Mesothelial cell of epicardium (in vitro differentiated cells): ENCODE measurements at places on chromosomes 4 and X.

GRCh38 chr4:6271701-6272465 lies 2.2 kb downstream of the WFS1 start:
- no peak for DNase-seq

DNA sequence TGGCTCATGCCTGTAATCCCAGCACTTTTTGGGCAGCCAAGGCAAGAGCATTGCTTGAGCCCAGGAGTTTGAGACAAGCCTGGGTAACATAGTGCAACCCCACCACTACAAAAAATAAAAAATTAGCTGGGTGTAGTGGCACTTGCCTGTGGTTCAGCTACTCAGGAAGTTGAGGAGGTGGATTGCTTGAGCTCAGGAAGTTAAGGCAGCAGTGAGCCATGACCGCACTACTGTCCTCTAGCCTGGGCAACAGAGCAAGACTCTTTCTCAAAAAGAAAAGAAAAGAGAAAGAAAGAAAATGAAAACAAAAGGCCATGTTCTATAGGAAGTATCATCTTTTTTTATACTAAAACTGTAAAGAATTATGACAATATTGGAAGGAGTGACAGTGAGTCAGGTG lies 38.5 kb downstream of the NEK1 start:
- no peak for DNase-seq

DNA sequence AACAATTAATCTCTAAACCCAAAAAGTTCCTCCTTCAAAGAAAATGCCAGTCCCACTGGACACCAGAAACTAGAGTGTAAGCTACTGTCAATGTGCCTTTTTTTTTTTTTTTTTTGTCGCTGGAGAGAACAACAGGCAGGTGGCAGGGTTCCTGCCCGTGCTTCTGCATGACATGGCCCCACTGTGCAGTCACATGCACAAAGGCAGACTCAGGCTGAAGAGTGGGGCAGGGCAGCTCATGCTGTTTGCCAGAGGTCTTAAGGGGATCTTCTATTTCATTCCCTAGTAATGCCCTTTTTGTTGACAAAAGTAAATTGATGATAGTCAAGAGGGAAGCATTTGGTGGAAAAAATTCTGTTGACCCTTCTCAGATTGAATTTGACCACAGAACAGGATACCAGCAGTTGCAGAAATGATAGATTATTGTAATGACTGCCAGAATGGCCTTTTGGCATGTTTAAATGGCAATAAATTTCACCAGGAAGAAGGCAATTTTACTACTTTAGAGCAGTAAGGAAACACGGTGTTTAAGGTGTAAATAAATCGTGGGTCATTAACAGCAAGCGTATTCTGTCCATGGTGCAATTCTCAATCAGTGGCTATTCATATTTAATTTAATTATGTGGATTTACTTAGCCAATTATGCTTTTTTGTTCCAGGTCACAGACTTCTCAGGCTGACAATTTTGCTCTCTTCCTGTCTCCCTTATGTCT lies 80.9 kb downstream of the NKX6-1 start:
- no peak for DNase-seq

DNA sequence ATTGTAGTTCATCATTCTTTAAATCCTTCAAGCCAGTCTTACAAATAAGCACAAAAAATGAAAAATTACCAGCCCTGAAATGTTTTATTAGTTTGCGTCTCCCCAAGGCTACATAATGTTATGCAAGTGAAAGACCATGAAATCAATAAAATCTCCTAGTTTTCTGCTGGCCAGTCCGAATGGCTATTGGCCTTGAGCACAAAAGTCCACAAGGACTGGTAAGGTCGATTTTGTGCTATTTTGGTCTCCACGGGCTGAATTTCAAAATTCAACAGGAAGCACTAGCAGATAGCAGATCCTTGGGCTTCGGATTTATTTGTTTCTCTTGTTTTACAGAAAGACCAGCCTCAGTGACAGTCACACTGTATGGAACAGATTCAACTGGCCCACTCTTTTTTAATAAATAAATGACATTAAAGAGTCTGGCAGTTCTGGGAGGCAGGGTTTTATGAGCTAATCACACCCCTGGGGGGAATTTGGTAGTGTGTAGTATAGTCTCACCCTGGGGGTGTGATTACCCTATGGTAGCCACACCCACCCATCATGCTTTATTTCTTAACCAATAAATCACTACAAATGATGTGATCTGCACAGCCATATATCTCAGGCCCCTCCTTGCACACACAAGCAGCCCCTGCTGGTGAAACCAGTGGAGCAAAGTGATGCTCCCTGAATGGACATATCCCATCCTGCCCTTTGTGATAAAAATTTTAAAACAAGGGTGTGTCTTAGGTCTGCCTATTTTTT lies 51.1 kb upstream of the TMEM33 start:
- DNase-seq, result no peak

DNA sequence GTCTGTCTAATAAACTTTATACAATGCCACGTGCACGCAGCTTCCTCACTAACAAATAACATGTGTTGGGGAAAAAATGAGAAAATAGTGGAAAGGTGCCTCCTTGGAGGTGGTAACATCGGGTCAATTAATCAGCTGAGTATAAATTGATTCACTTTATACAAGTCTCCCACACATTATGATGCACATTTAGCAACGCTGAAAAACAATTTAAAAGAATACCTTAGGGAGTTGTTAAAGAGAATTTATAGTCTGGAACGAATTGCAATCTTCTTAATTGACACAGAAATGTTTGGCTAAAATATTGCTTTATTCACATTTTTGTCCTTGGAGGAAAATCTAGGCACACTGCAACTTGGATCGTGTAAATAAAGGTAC lies 84.2 kb downstream of the HPRT1 start:
- no peak for DNase-seq

DNA sequence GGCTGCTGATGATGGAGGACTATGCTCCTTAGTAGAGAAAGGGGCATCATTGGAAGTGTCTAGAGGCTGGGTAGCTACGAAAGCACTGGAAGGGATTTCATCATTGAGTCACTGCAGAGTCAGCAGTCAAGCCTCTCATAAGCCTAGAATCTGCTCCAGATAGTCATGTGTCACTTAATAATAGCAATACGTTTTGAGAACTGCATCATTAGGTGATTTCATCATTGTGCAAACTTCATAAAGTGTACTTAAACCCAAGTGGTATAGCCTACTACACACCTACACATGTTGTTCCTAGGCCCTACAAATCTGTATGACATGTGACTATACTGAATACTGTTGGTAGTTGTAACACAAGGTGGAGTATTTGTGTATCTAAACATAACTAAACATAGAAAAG lies 165.6 kb downstream of the PTTG2 start:
- DNase-seq, result no peak

- no peak for DNase-seq
Measured at GRCh38 chr4:55027596-55027995, 97.8 kb downstream of the KDR start.

DNA sequence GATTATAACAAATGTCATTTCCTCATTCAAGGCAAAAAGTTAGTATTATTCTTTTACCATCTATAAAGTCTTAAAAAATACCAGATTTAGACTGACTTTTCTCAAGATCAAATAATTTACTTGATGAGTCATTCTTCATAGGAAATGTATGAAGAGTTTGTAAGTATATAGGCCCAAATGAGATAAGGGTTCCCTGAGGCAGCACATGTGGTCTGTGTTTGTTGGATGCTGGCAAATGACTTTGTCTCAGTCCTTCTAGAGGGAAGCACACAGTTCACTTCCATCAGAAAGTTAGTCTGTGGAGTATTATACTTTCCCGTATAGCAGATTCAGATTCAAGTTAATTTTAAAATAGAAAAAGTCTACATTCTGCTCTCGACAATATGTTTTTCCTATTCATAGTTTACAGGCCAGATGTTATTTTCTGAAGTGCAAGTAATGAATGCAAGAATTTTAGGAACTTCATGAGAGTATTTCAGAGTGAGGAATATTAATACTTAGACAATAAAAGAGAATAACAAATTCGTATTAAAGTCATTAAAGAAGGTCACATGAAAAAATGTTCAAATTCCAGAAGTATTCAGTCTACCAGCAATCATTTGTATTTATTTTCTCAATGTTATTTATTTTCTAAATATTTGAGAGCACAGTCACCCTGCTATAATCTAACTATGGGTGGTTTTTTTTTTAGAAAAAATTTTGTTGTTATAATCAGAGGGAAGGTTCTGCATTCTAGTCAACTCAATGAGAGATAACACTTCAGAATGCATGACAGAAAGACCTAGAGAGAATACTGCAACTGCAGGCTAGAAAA lies 601.8 kb upstream of the ZFP42 start:
- DNase-seq, result no peak

DNA sequence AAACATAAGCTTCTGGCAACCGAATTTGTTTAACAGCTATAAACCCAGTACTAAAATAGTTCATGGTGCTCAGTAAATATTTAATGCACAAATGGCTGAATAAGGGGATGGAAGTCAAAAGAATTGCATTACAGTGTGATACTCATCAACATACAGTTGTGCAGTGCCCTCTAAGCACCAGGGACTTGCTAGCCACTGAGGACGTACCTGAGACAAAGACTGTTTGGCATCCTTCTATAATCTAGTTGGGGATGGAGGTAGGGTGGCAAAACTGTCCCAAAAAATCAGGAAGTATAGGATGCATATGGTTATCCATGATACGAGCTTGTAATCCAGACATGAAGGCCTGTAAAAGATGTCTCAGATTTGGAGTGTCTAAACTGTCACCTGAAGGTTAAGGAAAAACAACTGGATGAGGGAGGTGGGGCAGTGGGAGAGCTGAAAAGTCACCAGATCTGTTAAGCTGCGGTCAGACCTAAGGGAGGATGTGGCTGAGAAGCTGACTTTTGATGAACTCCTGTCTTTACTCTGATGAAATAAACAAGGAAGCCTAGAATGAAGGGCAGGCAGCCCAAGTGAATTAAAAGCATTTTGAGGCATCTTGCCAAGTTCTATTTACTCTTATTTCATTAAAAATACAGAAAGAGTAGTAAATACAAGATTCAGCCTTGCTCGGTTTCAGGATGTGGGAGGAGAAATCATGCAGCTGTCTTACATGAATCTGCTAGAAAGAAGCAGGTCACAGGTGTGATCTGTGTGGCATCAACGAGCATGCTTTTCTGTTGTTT lies 12.0 kb upstream of the CD38 start:
- DNase-seq, result no peak

DNA sequence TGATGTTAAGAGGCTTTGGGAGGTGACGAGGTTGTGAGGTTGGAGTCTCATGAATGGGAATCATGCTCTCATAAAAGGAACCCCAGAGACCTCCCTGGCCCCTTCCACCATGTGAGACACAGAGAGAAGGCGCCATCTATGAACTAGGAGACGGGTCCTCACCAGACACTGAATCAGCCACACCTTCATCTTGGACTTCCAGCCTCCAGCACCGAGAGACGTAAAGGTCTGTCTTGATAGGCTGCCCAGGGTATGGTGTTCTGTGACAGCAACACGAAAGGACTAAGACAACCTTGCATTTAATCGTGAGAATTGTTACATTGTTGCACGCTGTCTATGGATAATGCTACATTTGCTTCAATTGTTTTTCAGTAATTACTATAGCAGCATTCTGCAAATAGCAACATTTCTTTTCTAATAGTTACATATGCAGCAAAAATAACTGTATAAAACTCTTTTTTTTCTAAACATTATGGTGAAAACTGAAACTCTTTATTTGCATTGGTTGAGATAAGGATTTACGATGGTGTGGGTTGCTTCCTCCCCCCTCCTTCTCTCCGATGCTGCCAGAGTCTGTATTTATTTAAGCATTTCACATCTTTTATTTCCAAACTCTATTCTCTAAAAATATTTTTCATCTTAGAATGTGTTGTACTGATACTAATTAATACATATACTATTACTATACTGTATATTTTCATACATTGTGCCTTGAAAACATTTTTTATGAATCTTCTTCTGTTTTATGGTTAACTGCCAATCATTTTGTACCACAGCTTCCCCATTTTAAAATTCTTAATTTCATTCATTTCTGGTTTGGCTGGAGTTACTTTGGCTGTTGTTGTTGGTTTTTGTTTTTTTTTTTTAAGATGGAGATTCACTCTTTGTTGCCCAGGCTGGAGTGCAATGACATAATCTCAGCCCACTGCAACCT lies 26.4 kb upstream of the AKAP17A start:
- no peak for DNase-seq

DNA sequence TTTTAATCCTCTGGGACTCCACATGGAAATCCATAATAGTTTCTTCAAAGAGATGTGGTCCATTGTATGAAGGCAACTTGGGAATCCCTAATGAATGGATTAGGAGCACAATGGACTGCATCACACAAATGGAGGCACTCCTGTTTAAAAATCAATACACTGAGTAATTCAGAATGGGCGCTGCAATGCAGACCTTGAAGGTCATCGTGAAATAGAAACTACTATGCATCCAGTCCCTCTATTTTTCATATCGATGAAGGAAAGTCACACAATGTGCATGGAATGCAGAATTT lies 98.8 kb upstream of the EGFL6 start:
- DNase-seq, result no peak

- DNase-seq, result no peak
Measured at GRCh38 chr4:126409746-126410145, 1095.0 kb downstream of the FAT4 start.

DNA sequence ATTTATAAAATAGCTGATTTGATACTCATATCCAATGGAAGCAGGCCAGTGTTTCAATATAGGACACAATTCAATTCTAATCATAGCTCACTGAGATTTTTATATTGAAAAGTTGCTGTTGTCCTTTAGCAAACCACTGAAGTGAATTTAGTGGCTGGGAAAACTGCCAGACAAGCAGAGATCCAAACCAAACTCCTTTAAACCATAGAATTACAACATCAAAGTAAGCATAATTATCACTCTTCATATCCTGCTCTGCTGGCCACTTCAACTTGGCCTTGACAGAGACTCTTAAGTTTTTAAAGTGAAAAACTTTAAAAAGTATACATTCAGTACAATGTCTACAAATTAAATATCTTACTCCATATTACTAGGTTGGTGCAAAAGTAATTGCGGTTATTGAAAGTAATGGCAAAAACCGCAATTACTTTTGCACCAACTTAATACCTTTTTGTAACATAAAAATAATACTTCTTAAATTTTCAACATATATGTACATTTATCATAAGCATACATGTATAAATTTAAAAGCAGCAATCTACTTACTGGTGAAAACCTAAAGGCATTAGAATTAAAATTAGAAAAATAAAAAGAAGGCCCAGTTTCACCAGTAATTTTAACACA lies 433.0 kb downstream of the PCDH10 start:
- DNase-seq, result no peak

DNA sequence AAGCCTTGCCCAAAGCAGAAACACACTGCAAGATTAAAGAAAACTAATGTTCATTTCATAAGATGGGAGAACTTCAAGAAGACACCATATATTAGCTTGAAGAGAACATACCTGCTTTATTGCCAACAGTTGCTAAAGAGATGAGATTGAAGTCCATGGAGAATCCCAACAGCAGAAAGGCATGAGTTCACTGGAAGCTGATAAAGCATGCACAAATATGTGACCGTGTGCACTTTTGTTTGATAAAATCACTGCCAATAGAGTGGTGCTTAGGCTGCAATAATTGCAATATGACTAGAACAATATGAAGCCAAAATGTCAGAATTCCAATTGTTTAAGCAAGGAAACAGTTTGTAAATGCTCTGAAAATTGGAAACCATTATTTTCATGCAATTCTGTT lies 125.9 kb upstream of the PPARGC1A start:
- DNase-seq, result no peak

GRCh38 chrX:153763298-153763932 lies 634 bp upstream of the PLXNB3 start:
- DNase-seq, result no peak

GRCh38 chrX:43703211-43703791 lies 47.2 kb downstream of the MAOA start:
- DNase-seq, result no peak

- no peak for DNase-seq
Measured at GRCh38 chrX:129041319-129041718, 482.0 kb downstream of the SMARCA1 start.
